ENCODE measurements at places on chromosomes 1 and 21.
A peak's percentile ranks its signal among the peaks of the same experiment; 100 is the strongest.

DNA sequence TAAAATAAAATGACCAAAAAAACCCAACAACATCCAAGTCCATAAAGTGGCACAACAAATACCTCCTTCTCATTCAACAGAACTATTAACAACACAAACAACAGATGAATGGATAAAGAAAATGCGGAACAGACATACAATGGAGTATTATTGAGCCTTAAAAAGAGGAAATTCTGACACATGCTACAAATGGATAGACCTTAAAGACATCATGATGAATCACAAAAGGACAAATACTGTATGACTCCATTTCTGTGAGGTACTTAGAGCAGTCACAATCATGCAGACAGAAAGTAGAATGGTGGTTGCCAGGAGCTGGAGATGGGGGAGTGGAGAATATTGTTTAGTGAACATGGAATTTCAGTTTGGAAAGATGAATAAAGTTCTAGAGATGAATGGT, 42.6 kb downstream of the EYA3 start:
- no peak for DNase-seq

- no peak for DNase-seq
These were observed 71.0 kb downstream of the MAB21L3 start for GRCh38 chr1:116182019-116182714.

- DNase-seq = no peak
These were observed 304.9 kb upstream of the DUSP10 start for GRCh38 chr1:222046684-222047263.

DNA sequence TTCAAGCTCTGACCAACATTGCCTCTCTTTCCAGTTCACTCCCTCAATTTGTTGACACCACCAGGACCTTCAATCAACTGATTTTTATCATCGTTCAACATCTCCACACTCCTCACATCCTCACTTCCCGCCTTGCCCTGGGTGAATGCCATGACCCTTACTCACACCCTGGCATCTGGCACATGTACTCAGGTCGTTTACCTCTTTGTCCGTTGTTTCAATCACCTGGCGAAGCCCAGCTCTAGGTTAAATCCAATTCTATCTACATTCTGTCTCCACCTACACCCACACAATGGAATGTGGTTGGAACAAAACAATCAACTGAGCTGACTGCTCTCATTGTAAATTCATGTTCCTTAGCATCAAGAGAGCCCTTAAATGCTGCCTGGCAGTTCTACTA, 24.2 kb upstream of the TBX15 start:
- no peak for DNase-seq

GRCh38 chr1:44862829-44863401, 19.9 kb upstream of the PTCH2 start:
- DNase-seq = no peak

GRCh38 chr1:86470859-86471258, 2.1 kb downstream of the CLCA1 start:
- DNase-seq = no peak

DNA sequence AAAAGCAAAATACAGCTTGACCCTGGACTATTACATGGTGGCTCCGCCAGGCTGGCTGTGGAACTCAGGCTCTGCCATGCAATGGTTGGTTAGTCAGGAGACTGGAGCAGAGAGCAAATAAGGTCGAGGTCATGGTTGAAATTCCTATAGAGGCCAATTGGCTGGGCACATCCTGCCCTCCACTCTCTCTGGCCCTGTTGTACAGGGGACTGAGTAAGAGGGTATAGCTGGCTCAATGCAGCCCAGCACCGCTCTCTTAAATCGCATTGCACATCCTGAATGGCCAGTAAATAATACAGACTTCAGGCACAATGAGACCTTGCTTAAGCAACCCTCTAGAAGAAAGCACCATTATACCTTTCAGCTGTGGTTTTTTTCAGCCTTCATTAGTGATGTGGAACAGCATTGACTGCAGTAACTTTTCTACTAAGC, 59.3 kb upstream of the PPP2R5A start:
- DNase-seq = no peak

GRCh38 chr1:77282866-77283539, 1.2 kb downstream of the AK5 start:
- DNase-seq = peak; percentile 33

DNA sequence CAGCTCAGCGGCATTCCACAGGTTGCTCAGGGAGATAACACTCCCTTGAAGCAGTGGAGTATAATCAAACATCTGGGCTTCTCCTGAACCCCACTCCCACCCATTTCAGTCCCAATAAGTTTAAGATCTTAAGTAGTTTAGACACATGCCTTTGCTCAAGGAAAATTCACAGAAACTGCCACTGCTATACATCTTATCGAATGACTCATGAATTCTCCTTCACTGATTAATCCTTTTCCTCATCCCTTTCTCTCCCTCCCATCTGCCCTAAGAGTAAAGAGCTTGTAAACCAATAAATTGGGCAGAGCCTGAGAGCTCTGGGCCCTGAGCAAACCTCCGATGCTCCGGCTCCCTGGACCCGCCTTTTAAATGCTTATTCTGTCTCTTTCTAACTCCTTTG, 10.2 kb downstream of the VN1R5 start:
- no peak for DNase-seq

DNA sequence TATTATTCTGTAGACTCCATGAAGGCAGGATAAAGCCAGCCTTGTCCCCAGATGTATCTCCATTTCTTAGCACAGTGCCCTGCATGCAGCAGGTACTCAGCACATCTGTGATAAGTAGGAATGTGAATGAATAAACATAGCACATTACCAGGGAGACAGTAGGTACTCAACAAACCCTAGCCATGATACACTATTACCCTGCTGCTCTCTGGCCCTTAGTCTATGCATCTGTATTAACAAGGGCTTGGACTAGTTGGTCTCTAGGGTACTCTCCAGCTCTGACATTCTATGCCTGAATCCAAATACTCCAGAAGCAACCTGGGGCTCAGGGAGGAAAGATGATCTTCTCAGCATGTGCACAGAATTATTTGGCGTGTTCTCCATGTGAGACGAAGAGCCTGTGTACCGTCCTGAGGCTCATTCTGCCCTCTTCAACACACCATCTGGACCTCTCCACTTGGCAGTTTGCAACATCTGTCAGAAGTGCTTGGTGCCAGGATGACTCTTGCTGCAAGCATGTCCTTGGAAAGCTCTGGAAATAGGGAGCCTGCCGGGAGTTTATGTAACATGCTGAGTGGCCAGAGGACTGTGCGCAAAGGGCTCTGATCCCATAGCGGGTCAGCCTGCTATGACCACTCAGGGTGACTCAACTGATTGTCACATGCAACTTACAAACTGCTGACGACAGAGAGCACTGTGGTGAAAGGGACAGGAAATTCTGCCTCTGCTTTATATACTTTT, 228.2 kb upstream of the USP24 start:
- no peak for DNase-seq

DNA sequence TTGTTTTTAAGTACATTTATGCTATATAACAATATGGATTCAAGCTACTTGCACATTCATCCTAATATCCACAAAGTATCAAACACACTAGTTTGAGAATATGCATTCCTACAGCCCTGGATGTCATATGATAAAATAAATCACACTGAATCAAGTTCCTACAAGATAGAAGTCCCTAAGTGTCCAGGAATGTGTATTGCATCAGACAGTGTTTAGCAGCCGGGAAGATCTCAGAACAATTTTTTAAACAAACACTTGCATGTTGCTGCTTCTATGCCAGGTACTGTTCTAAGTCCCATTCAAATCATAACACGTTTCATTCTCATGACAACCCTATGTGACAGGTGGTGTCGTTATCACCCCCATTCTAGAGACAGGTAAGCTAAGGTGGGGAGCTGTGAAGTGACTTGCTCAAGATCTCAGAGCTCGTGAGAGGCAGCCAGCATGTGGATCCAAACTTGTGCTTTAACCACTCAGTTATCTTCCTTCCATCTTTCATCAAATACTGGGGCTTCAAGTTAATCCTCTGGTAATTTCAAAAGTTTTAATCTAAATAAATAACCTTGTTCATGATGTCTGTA, 68.3 kb upstream of the KIF26B start:
- no peak for DNase-seq

DNA sequence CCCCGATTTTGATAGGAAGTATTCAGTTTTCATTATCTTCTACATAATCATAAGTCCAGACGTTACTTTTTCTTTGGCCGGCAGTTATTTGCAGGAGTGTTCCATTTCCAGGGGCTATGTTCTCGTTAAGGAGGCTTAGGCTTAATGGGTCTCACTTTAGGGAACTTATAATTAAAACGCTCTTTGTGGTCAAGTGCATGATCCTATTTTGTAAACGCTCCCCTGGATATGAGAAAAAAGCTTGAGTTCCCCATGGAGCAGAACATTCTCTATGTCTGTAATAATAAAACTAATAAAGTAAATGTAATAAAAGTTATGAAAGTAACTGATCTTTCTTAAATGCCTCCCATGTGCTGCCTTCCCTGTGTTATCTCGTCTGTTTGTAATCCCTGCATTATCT, 48.7 kb upstream of the GPR153 start:
- no peak for DNase-seq

DNA sequence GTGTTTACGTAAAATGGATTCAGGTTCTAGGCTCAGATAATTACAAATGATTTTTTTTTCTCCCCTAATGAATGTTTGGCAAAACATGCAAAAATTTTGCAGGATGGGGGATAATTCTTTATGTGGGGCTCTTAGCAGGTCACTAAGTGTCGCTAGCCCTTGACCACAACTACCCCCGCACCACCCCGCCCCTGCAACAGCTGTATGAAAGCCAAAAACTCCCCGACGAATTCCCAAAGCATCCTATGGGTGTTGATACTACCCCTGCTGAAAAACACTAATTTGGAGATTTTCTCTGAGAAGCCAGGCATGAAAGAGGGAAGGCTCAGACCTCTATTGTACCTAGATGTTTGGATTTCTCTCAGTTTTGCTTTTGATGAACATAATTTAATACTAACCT, 243.0 kb downstream of the TRABD2B start:
- DNase-seq = no peak

GRCh38 chr1:209218113-209218512, 365.4 kb upstream of the CAMK1G start:
- DNase-seq = no peak

- DNase-seq = peak; percentile 50
These were observed at the start of gene CDK18 for GRCh38 chr1:205504311-205505075. TSS of gene CDK18 (plus strand) at chr1:205504669. CDS start at chr1:205523168, 18,499 bp downstream.

DNA sequence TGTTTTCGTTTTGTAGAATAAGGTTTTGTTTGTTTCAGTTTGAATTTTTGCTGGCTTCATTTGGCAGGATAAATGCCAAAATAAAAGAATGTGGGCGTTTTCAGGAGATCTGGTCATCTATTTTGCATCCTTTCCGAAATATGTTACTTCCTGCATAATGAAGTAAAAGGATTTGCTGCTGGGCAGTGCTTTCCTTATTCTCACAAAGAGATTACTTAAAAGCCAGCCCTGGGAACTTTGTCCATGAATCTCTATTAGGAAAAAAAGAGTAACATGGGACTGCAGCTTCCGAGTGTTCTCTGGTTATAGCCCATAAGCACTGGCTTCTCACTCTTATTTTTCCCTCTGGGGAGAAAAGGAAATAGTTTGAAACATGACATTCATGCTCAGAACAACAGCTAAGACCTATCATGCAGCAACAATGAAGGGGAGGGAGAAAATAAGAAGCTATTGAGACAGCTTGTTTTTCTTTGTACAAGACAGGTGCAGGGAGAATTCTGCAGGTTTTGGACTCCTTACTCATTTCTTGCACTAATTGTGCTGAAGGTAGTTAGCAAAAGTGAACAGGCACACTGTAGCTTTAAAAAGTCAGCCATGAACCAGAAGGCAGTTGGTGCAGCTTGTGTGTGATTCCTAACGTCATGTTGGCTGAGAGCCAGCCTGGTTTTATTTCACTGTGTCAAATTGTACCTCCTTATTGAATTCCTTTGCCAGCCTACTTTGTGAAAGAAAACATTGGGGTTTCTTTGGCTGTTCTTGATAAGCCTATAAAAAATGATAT, at the start of gene SAMD13:
SAMD13 (plus strand) TSS at position 705 of the 781 bp plus-strand sequence. CDS start 1,527 bp downstream, outside the sequence.
- DNase-seq = peak; percentile 42

DNA sequence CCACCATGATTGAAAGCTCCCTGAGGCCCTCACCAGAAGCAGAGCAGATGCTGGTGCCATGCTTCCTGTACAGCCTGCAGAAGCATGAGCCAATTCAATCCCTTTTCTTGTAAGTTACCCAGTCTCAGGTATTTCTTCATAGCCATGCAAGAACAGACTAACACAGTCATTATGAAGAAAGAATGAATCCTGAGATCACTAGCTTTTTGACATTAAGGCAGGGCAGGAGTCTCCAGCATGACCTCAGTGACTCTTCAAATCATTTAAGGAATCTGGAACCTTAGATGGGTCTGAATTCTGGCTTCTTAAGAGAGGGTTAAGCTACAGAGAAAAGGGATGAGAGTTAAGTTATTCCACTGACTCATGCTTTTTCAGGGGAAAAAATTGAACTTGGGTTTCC, 79.0 kb downstream of the PTPN14 start:
- DNase-seq = no peak

GRCh38 chr1:202639500-202639899, 70.8 kb downstream of the SYT2 start:
- no peak for DNase-seq

- DNase-seq = no peak
These were observed 230.0 kb downstream of the COP1 start for GRCh38 chr1:175976865-175977642.

DNA sequence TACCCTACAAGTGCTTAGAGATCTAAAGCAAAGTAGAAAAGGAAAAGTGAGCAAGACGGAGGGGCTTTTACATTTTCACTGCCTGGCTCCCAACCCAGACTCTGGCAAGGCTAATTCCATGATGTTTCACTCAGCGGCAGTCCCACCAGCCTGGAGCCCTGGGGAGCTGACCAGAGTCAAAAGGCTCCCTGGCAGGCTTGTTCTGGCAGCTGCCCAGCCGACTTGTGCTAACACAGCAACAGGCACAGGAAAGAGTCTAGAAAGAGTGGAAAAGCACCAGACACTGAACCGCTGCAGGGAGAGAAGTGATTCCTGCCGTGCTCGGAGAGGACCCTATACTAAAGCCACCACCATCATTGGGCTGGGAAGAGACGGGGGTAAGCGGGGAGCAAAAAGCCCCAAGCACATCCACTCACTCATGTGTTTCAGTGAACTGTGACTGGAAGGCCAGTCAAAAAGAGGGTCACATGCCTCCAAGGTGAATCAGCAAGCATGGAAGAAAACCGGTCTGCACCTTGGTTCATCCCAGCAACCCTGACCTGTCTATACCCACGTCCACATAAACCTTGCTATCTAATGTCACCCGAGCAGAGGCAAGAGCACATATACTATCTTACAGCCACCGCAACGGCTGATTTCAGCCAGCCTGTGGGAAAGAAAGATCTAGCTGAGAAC, 8.0 kb downstream of the SMIM12 start:
- DNase-seq = no peak

- no peak for DNase-seq
These were observed 130.8 kb downstream of the LACTBL1 start for GRCh38 chr1:22841860-22842281.

DNA sequence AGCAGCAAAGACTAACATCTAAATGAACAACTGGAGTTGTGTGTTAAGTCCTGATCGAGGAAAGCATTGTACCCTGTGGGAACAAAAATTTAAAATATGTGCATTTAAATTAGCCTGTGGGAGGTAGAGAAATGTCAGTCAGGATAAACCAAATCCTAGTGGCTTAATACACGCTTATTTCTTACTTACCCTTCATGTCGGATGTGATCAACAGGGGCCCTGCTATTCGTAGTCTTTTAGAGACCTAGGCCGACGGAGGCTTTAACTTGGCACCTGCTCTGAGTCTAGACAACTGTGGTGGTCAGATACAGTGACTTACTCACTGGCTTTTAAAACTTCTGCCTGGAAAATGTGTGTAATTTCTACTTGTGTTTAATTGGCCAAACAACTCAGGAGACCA, 10.2 kb downstream of the GSTM3 start:
- DNase-seq = no peak

- DNase-seq = no peak
These were observed 1.1 kb upstream of the ACKR1 start for GRCh38 chr1:159203610-159204009.

- no peak for DNase-seq
These were observed 5.8 kb downstream of the UBE2U start for GRCh38 chr1:64209221-64209620.
